ENCODE measurements at places on chromosomes 12 and 14.
A peak's percentile ranks its signal among the peaks of the same experiment; 100 is the strongest.

DNA sequence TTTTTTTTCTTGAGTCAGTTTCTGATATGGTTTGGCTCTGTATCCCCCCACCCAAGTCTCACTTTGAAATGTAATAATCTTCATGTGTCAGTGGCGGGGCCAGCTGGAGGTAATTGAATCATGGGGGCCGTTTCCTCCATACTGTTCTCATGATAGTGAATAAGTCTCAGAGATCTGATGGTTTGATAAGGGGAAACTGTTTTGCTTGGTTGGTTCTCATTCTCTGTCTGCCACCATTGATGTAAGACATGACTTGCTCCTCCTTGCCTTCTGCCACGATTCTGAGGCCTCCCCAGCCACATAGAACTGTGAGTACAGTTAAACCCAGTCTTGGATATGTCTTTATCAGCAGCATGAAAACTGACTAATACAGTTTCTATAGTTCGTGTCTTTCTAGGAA is 42.9 kb downstream of the WNK1 start:
- DNase-seq: no peak

DNA sequence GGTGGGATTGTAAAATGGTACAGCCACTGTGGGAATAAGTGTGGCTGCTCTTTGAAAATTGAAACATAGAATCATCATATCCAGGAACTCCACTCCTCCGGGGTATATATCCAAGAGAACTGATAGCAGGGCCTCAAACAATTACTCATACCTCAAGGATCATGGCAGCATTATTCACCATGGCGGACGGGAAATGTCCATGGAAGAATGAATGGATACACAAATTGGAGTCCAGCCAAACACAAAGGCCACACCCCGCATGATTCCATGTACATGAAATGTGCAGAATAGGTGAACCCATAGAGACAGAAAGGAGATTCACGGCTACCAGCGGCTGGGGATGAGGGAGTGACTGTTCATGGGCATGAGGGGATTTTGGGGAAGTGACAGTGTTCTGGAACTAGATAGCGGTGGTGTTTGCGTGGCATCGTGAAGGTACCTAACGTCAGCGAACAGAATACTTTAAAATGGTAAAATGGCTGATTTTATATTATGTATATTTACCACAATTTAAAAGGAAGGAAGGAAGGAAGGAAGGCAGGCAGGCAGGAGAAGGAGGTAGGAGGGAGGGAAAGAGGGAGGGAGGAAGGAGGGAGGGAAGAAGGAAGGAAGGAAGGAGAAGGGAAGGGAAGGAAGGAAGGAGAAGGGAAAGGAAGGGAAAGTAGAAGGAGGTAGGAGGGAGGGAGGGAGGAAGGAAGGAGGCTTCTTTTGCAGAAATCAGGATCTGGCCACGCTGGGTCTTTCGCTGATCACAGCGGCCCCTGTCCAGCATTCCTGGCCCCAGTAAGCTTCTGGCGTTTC is 14.1 kb upstream of the NCOR2 start:
- DNase-seq: no peak

DNA sequence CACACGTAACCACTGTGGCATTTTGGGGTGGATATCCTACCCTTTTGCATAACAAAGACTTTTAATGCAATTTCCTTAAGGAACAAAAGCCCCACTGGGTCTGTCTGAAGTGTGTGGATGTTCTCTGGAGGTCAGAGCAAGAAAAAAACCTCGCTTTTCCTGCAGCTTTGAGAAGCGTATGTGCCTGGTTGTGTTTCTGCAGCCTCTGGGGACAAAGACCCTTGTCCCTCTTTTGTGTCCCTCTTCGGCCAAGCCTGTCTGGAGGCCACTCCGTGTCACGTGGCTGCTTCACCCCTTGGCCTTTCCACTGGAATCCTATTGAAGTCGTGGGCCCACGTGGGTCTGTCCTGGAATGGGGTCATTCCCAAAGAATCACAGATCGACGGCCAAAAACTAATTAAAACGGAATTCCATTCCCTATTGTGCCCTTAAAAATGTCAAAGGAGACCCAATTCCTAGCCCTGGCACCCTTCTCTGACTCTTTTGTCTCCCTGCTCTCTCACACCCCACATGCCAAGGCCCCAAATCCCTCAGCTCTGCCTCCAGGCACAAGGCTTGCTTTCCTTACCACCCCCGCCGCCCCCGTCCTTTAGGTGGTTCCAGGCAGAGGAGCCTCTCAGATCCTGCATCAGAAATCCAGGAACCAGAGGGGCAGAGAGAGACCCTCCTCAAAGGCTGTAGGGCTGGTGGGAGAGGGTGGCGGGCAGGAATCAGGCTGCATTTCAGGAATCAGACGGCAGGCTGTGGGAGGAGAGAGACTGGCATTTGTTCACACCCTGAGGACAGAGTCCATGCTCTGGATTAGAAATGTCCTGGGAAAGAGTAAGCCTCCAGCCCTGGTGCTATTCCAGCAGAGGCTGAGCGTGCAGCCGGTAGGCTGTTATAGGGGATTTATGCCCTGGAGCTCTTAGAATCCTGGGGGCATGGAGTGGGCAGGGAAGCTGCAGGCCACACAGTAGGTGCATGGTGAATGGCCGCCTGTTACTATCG is 12.6 kb upstream of the CYP46A1 start:
- DNase-seq: no peak

DNA sequence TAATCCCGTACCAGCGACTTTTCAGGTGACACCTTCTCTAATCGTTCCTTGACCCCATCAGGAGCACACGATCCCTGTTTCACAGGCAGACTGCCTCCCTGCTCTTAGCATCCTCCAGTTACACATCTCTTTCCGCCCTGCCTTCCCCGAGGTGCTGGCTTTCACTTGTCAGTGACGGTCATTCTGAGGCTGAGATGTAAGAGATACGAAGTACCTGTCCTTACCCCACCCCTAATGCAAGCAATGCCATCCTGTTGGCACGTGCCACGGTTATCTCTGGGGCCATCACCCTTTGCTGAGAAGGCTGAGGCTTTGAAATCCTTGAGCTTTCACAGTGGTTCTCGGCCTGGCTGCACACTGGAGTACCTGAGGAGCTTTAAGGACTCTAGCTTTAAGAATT is 24.4 kb downstream of the B4GALNT3 start:
- no peak for DNase-seq

GRCh38 chr14:104558231-104559027 is 21.1 kb upstream of the C14orf180 start:
- no peak for DNase-seq

GRCh38 chr12:130070126-130070611 is 92.1 kb upstream of the FZD10 start:
- DNase-seq: no peak

GRCh38 chr12:101920906-101921305 is 43.5 kb downstream of the DRAM1 start:
- no peak for DNase-seq

DNA sequence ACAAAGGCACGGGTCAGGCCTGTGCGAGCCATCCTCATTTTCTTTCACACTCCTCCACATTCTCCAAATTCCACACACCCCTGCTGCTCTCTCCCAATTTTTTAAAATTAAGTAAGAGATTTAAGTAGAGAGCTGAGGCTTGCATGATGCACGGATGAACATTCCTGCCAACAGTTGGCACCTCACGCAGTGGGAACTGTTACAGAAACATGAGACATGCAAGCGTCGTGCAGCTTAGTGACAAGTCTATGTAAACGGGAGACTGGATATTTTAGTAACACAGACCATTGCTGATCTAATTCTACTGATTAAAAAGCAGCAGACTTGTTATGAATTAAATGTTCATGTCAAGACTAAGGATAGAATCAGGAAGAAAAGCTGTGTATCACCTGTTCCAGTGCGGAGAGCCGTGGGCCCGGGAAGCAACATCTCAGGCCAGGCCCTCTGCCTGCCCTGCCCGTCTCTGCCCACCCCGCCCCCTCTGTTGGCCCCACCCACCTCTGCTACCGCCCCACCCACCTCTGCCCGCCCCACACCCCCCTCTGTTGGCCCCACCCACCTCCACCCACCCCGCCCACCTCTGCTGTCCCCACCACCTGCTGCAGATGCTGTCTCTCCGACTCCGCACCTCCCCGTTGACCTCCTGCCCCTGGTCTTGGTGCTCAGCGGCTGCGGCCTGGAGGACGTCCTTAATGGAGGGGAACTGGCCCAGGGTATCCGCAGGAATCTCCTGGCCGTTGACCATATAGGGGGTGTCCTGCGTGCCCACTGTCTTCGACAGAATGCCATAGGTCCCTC is 21.2 kb downstream of the GOLGA3 start:
- no peak for DNase-seq

GRCh38 chr12:43805860-43806736 is at the start of gene TWF1:
Gene TWF1 (minus strand): TSS chr12:43806317. CDS start chr12:43806245, 72 bp downstream.
- peak; percentile 89 for DNase-seq

DNA sequence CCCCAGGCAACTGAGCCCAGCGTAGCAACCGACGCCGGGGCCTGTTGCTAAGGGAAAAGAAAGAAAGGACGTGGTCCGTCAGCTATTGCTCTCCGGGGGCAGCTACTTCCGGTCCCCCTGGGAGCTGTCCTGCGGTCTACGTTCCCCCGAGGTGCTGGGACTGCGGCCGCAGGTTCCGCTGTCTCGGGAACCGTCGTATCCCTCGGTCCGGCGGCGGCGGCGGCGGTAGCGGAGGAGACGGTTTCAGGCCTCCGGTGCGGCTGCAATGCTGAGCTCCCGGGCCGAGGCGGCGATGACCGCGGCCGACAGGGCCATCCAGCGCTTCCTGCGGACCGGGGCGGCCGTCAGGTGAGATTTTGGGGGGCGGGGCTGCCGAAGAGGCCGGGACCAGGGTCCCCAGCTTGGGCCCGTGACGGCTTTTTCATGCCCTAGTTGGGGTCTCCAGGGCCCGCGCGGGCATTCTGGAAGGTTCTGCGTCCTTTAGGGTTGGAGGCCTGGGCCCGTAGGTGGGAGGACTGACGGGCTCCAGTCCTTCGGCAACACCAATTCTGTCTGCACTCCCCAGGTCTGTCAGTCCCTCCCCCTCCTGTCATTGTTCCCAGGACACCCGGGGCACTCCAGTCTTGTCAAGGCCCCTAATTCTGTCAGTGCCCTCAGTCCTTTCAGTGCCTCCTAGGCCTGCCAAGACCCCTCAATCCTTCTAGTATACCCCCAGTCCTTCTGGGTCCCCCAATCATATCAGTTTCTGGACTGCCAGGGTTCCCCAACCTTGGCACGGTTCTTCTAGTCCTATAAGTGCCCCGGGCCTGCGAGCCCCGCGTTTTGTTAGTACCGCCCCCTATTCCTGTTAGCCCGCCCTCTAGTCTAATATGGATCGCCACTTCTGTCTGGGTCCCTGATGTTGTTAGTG is at the start of gene USP30:
TSS of gene USP30 (plus strand) at position 163 of the 910 bp plus-strand sequence. CDS start at position 266, 103 bp downstream.
- peak; percentile 73 for DNase-seq
